ENCODE measurements at places on chromosomes 1 and 21.

- DNase-seq = no peak
These were observed 116.3 kb downstream of the DAB1 start for GRCh38 chr1:57307392-57308170.

GRCh38 chr1:232110281-232111090 is 483.9 kb downstream of the DISC1 start:
- DNase-seq = no peak

- no peak for DNase-seq
These were observed 175.3 kb downstream of the CACNA1E start for GRCh38 chr1:181658581-181658980.

DNA sequence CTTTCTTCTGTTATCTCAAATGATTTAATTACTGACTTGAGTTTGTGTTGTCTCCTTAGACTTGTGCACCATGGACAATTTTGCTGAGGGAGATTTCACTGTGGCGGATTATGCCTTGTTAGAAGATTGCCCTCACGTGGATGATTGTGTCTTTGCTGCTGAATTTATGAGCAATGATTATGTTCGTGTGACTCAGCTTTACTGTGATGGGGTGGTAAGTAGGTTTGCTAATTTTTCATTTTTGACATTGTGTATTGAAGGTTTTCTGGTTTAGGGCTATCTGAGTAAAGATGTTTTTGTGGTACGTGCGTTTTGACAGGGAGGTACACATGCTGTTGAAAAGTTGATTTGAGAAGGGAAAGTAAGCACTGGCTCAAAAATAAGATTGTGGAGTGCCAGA is 14.1 kb downstream of the TTC3 start:
- DNase-seq = no peak

DNA sequence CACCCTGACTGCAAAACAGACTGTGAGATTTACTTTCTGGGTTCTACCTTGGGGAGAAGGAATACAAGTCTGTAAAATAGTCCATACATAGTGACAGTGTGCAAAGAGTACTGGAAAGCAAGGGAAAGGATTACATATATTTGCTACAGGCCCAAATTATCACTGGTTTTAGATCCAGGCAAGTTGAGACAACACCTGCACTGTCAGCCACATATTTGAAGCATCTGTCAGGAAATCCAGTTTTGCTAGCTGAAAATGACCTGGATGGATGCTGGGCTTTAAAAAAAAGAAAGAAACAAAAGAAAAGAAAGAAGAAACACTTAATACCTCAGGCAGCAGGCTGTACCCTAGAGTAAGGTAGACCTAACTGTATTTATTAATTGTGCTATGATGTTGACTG is 23.9 kb upstream of the SPRR2G start:
- DNase-seq = no peak

All from C1 segment of cervical spinal cord (tissue), 14 donors.